ENCODE measurements at places on chromosomes 16 and 17. TPM values are rescaled to one million over a fixed set of nuclear protein-coding genes. Genes with fewer than 3 reads are reported as not detected.

The SLC12A3 gene
- total RNA-seq: not detected

The NT5C3B gene
- 85.8 TPM for total RNA-seq

The QRICH2 gene
- 6.1 TPM for total RNA-seq

The KRT25 gene
- not detected for total RNA-seq
